ENCODE measurements at places on chromosomes 2 and 18.

DNA sequence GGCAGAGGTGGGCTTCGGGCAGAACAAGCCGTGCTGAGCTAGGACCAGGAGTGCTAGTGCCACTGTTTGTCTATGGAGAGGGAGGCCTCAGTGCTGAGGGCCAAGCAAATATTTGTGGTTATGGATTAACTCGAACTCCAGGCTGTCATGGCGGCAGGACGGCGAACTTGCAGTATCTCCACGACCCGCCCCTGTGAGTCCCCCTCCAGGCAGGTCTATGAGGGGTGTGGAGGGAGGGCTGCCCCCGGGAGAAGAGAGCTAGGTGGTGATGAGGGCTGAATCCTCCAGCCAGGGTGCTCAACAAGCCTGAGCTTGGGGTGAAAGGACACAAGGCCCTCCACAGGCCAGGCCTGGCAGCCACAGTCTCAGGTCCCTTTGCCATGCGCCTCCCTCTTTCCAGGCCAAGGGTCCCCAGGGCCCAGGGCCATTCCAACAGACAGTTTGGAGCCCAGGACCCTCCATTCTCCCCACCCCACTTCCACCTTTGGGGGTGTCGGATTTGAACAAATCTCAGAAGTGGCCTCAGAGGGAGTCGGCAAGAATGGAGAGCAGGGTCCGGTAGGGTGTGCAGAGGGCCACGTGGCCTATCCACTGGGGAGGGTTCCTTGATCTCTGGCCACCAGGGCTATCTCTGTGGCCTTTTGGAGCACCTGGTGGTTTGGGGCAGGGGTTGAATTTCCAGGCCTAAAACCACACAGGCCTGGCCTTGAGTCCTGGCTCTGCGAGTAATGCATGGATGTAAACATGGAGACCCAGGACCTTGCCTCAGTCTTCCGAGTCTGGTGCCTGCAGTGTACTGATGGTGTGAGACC is at the start of gene PROC:
Gene PROC, plus strand, starts transcription at position 128 of the 812 bp plus-strand sequence. CDS start 1,516 bp downstream, outside the sequence.
- DNase-seq = no peak

DNA sequence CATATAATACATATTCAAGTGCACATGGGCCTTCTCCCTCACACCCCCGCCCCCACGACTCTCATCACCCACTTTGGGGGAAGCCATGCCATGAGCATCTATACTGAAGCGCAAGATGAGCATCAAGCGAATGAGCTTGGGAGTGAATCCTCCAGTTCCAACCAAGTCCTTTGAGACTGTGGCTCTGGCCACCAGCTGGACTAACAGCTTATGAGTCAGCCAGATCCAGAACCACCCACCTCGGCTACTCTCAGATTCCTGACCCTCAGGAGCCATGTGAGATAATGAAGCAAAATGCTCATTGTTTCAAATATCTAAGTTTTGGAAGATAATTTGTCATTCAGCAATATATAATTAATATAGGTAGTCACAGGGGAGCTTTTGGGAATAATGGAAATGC is 22.2 kb upstream of the IL1RL1 start:
- no peak for DNase-seq

GRCh38 chr2:62996534-62997186 is 54.0 kb upstream of the OTX1 start:
- no peak for DNase-seq

- DNase-seq = no peak
Observed at GRCh38 chr18:47204908-47205522, 28.9 kb upstream of the IER3IP1 start.

GRCh38 chr2:23480957-23481797 is 96.2 kb downstream of the KLHL29 start:
- DNase-seq = no peak

DNA sequence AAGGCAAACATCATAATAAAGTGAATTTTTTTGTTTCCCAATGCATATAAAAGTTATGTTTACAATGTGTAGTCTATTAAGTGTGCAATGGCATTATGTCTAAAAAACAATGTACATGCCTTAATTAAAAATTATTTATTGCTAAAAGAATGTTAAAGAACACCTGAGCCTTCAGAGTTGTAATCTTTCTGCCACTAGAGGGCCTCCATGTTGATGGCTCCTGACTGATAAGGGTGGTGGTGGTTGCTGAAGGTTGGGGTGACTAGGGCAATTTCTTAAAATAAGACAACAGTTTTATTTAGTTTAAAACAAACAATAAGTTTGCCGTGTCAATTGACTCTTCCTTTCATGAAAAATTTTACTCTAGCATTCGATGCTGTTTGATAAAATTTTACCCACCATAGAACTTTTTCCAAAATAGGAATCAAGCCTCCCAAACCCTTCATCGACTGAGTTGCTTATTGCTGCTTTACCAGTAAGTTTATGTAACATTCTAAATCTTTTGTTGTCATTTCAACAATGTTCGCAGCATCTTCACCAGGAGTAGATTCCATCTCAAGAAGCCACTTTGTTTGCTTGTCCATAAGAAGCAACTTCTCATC is 32.3 kb downstream of the MAP3K2 start:
- DNase-seq = no peak

DNA sequence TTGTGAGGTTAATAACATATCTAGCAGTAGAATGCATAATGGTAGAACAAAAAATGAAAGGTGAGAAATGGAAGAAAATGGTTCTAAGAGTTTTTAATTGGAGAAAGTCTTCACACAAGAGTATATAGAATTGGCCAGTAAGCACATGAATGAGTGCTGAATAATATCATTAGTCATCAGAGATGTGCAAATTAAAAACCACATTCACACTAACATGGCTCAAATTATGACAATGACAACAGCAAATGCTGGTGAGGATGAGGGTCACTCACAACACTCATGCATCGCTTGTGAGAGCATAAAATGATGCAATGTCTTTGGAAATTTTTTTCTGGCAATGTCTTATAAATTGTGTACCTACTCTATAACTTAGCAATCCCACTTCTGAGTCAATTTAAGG is 1355.4 kb upstream of the ACVR2A start:
- DNase-seq = no peak

GRCh38 chr2:210477496-210477895 is 937 bp upstream of the LANCL1 start:
- no peak for DNase-seq

DNA sequence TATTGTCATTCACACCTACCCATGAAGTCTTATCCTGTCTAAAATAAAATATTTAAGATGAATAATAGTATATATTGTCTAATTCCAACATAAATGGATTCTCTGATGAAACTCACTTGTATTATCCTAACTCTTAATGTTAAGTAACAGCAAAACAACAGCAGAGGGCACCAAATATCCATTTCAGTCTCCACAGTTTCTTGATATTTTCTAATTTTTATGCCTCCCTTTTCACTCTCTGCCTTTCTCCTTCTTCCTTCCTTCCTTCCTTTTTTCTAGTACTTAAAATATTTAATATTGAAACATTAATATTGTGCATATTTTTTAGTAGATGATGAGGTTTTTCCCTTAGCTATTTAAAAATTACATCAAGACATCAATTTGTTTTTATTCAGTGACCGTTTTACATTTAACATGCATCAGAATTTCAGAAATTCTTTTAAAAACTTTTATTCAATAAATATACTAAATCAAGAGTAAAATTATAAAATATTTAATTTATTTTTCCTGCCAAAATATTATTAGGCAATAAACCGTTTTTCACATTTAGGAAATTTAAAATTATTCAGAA is 97.6 kb downstream of the WDR7 start:
- DNase-seq = no peak

- DNase-seq = no peak
Observed at GRCh38 chr18:73577365-73577764, 570.3 kb downstream of the FBXO15 start.

- DNase-seq = no peak
Observed at GRCh38 chr2:192377173-192377572, 182.4 kb upstream of the TMEFF2 start.

DNA sequence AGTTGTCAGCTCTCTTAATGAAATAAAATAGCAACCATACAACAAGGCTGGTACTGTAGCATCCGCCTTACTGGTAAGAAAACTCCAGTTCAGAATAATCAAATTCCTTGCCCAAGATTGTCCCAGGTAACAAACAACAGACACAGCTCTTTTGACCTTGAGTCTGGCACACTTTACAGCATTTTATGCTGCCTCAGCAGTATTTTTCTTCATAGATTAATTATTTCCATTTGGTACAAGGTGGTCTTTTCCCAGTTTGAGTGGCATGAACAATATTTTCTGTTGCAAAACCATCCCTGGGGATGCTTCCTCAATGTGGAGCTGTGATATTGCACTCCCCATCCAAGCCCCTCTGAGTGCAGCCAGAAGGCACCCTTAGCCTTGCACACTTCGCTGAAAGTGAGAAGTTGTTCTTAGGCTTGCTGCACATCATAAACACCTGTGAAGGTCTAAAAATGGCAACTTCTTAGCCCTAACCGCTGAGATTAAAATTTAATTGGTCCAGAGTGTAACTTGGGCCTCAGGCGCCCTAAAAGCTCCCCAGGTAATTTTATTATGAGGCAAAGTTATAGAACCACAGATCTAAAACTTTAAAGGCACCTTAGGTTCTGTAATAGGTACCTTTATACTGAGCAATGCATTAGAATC is 523.3 kb downstream of the CMPK2 start:
- no peak for DNase-seq

DNA sequence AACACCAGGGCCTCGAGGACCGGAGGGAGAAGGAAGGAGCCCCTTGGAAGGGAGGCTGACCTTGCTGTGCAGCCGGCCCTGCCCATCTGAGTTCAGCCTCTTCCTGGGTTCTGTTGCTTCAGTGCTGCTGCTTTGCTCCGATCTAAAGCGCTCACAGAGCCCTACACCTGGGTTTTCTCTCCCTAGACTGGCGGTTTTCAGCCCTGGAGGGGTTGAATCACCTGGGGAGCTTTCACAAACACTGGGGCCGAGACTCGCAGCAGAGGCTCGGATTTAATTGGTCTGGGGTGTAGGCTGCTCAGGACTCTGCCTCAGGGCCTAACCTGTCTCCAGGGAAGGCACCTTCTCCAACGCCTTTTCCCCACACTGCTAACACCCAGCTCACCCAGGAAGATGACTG is 40.9 kb upstream of the SMAD7 start:
- no peak for DNase-seq

GRCh38 chr2:233443511-233444183 is 89.4 kb downstream of the DGKD start:
- DNase-seq = peak; percentile 70

GRCh38 chr18:62586151-62586774 is 63.4 kb downstream of the ZCCHC2 start:
- DNase-seq = peak; percentile 54

GRCh38 chr2:189802396-189802912 is 18.2 kb downstream of the PMS1 start:
- DNase-seq = no peak

GRCh38 chr2:100645695-100646429 is 83.1 kb downstream of the PDCL3 start:
- no peak for DNase-seq

- DNase-seq = no peak
Observed at GRCh38 chr2:181008407-181008806, 28.0 kb downstream of the UBE2E3 start.

GRCh38 chr2:38709567-38710194 is 41.5 kb downstream of the SRSF7 start:
- no peak for DNase-seq

GRCh38 chr18:66393463-66393862 is 210.4 kb downstream of the CDH19 start:
- no peak for DNase-seq

DNA sequence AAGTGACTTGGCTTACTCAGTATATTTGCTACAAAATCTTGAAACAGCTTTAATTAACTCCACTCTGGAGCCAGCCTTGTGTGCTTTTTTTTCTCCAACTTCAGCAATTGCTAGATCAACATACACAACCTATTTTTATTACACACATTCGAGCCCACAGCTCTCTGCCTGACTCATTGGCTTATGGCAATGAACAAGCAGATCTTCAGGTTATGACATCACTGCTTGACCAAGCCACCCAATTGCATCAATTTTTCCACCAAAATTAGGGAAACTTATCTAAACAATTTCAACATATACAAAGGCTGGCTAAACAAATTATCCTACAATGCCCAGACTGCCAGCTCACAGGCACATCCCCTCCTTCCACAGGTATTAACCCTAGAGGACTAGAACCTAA is 39.6 kb upstream of the PDK1 start:
- no peak for DNase-seq

GRCh38 chr18:54918060-54918459 is 41.2 kb downstream of the CCDC68 start:
- no peak for DNase-seq

GRCh38 chr2:218999881-219000568 is 6.8 kb upstream of the CRYBA2 start:
- DNase-seq = no peak

DNA sequence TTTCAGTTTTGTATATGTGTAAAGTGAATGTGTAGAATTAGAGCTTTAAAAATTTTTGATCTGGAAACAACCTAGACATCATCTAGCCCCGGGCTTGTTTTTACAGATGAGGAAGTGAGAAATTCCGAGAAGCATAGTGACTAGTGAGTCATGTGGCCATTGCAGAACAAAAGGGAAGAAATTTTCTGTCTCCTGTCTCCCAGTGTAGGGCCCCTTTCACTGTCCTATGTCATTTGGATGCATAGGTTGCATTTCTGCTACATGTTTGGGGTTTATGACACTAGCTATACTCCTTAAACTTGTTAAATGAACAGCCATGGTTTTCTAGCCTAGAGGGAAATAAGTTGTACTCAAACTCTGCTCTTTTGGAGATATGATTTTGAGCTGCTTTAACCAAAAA is 84.6 kb downstream of the PLCL1 start:
- no peak for DNase-seq

DNA sequence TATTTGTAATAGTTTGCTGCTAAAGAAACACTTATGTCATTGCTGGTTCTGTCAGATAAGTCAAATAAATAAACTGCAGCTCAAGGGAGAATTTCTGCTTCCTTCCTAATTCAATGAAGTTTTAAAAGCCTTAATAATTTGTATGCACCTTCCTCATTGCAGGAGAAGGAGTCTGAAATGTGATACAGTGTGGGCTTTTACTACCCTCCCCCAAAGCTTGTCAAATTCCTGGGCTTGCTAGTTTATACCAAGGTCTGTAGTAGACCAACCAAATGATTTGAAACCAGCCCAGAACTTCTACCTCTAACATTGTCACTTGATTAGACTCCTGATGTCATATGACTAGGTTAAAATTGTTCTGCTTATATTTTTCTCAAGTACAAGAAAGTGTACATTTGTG is 131.8 kb downstream of the DTNA start:
- no peak for DNase-seq

DNA sequence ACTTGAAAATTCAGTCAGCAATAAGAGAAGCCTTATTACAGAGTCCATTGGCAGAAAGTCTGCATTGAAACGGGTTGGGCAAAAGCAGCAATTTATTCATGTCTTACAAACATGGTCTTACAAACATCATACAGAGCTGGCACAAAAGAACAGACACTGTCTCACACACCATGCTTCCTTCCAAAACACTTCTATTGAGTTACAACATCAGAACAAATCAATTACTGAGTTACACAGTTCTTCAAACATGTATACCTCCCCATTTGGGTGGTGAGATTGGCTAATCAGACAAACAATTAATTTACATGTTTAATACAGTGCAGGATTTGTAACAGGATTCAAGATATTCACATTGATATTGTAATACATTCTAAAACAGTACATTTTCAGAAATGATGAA is 9.5 kb downstream of the SYT4 start:
- DNase-seq = no peak

- DNase-seq = no peak
Observed at GRCh38 chr2:43276962-43277391, 50.6 kb upstream of the ZFP36L2 start.

All from stimulated activated CD4-positive, alpha-beta T cell treated with anti-CD3 and anti-CD28 coated beads, TNF-alpha, amount 100 ng/mL, for 1 hour (primary cell).